CD4-positive, alpha-beta T cell treated with Interleukin-6 at 100 ng/mL for 8 hours (primary cell): ENCODE measurements at places on chromosomes 5 and 9.

DNA sequence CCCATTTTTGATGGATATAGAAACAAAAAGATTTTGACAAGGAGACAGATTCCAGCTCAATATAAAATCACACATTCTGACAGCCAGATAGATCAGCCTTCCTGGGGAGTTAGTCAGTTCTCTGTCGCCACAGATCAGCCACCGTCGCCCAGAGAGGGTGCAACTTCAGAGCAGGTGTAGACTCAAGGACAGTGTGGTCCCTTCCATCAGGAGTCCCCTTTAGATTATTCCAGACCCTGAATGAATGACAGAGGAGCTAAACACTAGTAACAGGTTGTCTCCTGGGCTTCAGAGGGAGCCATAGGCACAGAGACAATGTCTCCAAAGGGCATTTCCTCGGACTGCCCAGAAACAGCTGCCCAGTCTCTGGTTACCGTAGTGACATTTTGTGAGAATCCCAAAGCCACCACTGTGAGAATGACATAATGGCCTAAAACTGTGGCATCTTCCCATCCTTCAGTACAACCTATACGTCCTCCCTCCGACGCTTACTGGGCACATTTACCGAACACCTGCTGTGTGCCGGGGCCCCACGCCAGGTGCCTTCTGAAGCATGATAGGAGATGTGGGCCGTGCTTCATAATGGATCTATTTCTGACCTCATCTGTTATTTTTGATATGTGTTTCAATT, 47.4 kb upstream of the SLC2A8 start:
- no peak for DNase-seq

DNA sequence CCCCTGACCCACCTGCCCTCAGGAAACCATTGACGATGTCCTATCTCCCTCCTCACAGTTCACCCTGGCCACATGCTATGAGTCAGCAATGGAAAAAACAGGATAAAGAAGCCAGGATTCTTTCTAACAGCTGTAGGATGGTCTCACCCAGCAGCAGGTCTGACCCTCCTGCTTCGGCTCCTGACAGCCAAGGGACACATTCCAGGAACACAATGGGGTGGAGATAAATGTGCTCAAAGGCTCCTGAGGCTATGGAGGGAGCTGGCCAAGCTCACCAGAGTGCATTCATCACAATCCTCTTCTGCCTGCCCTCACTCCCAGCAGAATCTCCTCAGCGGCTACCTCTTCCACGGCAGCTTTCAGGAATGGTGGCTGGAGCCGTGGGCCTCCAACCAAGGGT, 170.3 kb downstream of the PJA2 start:
- no peak for DNase-seq

DNA sequence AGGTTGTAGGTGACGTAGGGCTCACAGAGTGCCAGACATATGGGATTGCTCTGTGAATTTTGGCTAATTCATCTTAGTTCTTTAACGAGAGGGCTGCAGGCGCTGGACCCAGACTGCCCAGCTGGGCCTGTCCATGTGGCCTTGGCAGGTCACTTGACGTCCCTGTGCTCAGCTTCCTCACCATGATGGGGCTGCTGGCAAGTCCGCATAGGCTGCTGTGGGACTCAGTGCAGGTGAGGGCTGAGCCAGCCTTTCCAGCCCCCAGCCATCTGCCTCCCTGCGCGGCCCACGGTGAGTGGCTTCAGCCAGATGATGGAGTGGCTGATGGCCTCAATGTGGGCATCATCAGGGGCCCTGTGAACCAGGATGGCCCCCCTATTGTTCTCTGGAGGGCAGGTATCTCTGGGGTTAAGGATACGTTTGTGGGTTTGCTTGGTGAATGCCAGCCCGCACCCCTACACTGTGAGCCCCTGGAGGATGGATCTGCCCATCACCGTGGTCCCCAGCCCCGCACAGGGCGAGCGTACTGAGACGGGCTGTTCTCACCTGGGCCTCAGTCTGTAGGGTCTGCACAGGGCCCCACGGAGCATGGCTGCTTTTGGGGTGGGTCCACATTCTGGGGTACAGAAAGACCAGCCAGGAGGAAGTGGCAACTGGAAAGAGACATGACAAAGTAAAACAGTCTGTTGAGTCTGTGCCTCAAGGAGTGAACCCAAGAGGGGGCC, 3.7 kb downstream of the CARD19 start:
- no peak for DNase-seq

DNA sequence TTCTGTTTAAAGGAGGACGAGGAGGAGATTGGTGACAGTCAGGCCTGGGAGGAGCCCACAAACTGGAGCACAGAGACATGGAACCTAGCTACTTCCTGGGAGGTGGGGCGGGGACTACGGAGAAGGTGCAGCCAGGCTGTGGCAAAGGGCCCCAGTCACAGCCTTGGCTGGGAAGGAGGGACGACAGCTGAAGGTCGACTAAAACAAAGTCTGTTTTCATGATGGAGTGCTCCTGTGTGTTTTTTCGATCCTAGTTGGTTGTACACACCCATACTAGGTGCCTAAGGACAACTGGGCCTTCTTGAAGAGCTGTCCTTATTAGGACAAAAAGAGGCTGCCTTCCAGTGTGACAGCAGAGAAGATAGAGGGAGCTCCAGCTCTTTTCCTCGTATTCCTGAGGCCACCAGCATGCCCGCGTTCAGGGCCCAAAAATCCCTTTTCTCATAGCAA, 2.9 kb downstream of the CCDC107 start:
- DNase-seq, result no peak

- DNase-seq, result no peak
Measured at GRCh38 chr9:105911104-105911911, 217.0 kb downstream of the TMEM38B start.

DNA sequence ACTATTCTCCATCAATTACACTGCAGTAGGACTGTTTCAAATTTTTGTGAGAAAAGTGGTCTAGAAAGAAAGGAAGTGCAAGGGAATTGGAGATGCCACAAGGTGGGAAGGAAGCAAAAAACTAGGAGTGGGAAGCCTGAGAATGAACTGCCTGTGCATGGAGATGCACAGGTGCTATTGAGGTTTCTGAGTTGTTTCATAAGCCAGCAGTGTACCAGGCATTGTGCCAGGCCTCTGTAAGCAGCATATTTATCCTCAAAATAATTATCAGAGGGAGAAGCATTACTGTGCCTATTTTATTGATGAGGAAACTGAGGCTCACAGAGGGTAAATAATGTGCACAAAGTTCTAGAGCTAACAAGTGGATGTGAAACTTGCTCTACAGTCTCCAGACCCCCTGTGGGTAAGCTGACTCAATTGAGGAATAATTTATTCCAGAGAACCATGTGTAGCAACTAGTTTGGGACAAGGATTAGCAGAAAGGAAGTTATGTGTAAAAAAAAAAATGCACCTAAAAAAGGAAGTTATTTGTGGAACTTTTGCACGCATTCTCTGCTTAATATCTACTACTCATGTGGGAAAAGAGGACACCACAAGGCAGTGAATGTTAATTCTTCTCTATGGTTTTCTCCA, 96.7 kb downstream of the SNCAIP start:
- no peak for DNase-seq
